ENCODE measurements at places on chromosomes 4 and X. TPM values are rescaled to one million over a fixed set of nuclear protein-coding genes. Genes with fewer than 3 reads are reported as not detected.

Gene IL21
- total RNA-seq = not detected

Gene PNMA5
- total RNA-seq = not detected

Gene TMPRSS11B
- not detected for total RNA-seq

DNA sequence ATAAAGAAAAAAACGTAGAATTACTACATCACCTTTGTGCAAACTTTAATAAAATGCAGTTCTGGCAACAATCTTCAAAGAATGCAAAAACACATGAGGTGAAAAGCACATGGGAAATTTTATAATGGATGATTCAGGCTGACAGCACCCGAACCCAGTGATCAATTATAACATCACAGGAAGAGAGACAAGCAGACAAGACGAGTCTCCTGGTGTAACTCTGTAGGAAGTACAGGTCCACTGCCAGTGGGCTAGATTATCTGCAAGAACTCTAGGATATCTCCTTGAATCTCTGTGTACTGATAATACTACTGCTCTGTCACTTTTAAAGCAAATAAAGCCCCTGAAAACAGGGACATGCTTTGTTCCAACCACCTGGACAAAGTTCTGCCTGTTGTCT, 58.9 kb upstream of the NXF3 start:
- DNase-seq = no peak

GRCh38 chr4:31275906-31276305, 555.7 kb downstream of the PCDH7 start:
- DNase-seq = no peak

DNA sequence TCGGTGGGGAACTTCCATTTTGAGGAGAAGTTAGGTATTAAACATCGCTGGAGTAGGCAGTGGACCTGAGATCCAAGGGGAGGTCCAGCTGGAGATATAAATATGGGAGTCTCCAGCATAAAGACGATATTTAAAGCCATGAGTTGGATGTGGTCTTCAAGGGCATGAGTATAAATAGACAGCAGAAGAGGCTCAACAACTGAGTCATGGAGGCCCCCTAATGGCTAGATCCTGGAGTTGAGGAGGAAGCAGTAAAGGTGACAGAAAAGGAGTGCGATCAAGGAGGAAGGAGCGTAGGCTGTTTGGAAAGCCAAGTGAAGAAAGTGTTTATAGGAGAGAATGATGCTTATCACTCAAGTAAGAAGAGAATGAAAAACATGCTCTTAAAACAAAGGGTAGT, 18.1 kb upstream of the APBB2 start:
- no peak for DNase-seq
